Left renal cortex interstitium (tissue), 4 donors: ENCODE measurements at places on chromosomes 13 and 19.

DNA sequence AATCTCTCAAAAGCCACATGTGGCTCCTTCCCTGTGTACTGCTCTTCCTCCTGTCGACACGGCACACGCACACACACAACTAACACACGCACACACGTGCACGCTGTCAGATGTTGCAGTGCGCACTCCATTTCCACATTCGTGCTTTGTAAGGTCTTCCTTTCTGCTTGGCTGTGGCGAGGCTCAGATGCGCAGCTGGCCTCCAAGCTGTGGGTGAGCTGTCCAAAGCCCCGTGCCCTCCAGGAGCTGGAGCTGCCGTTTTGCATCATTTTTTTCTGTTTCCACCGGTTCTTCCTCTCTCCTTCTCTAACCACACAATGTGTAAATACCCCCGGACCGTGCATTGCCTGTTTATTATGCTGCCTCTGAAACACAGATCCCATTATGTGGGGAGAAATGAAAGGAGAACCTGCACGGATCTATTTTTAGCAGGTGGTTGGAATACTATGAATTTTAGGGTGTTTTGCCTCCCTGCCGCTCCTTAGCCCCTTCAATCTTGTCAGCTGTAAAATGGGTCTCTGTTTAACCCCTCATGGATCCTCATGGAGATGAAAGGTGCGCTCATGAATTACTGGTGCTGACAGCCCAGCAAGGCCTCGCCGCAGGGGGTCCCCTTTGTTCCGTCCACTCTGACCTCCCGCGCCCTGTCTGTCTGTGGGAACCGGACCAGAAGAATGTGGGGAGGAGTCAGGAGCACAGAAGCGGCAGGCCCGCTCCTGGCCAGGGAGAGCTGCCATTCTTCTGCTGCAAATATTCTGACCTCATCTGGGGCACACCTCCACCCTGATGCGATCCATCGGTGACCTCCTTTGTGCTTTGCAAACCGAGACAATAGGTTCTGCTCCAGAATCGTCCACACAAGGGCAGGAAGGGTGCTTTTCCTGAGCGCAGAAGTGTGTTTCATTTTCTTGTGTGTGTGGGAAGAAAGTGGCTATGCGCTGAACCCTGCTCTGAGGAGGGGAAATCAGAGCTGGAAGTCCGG is 137.7 kb downstream of the SOX1 start:
- no peak for DNase-seq

- DNase-seq = no peak
Measured at GRCh38 chr13:74922963-74923362, 559.0 kb downstream of the TBC1D4 start.

DNA sequence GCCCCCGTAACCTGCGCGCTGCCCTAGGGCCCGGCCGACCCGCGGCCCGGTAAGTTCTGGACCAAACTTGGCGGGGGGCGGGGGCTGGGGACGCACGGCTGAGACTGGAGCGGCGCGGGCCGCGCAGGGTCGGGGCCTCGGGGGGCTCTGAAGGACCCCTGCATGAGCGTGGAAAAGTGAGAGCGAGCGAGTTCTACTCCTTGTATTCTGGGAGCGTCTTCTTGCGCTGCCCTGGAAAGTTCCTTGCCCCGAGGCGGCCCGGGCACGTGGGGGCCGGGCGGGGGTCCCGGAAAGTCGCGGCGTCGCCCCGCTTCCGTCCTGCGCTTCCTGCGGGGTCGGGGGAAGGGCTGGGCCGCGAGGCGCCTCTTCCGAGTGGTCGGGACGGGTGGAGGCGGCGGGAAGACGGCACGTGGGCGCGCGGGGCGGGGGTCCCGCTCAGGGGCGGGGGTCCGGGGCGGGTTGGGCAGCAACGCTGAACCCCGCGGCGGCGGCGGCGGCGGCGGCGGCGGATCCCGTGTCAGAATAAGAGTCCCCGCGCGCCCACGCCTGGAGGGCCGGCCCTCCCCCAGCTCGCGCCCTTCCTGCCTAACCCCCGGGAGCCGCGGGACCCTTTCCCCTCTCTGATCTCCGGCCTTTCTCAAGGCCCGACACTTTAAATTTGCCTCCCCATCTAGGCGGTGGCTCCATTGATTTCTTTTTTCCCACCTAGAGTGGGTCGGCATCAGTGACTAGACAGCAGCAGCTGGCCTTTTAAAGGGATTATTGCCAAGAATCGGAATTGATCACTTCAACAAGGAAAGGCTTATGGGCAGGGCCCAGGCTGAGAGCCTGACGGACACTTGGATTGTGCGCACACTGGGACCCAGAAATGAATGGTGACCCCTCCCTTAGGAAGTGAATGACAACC is 749 bp downstream of the GATAD2A start:
- no peak for DNase-seq

DNA sequence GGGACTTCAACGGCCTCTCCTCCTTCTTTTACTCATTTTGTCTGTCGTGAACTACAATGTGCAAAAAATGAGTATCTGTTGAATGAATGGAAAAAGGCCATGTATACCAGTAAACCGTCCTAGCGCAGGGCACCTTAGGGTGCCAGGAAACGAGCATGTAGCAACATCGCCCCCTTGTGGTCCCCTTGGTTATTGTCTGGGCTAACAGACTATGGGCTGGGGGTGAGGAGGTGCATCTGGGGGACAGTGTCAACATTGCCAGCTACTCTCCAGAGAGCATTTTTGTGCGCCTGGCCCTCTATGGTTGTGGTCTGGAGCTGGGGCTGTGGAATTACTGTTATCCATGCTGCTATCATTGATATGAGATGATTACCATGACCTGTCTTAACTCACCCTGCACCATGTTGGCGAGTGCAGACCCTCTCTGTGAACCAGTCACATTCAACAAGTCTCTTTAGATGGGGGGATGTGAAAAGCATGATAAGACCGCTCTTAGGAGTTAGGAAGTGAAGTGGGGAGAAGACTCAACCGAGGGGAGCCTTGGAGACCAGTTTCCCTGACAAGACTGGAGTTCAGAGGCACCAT is 22.8 kb upstream of the SIGLEC11 start:
- no peak for DNase-seq

DNA sequence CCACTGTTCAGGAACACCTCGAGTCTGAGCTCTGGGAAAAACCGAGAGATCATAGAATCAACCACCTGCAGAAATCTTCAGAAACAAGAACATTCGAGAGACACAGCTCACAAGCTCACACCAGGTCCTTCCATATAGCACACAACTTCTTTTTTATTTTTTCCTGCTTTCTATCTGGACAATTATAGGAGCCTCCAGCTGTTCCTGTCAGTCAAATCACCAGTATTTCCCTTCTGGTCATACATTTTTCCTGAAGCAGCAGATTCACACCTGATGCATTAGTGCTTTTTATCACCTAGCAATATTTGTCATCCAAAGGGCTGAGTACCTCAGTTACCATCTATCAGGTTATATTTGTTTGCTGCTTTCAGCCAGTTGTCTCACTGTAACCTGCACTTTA is 323.5 kb downstream of the FOXO1 start:
- no peak for DNase-seq

DNA sequence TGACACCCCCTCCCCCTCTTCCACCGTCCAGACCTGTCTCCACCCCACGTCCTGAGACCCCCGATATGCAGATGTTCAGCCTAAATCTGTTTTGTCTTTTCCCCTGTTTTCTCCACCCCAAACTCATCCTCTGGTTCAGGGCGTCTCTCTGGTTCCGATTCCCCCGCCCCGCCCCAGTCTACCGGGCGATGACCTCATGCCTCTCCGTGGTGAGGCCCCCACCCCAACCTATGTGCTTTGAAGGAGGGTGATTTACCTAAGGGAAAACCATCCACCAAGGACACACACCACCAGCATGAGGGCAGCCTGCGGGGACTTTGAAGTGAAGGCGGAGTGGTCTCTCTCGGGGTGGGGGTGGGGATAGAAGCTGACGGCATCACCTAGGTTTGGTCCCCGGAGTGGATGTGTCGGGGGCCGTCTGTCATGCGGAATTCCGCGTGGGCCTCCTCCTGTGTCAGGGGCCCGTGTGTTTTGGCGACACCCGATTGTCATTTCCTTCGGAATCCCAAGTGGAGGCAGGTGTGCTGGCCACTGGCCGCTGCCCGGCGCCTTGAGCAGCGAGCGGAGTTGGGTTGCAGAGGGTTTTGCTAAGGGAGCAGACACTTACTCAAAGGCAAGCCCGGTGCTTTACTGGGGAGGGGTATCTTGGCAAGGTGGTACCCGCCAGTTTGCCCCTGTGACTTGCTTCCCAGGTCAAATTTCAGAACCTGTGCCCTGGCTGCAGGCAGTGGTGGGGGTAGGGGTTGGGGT is 1.4 kb downstream of the FZR1 start:
- no peak for DNase-seq

- DNase-seq = no peak
Measured at GRCh38 chr13:79880818-79881217, 399.9 kb downstream of the NDFIP2 start.

DNA sequence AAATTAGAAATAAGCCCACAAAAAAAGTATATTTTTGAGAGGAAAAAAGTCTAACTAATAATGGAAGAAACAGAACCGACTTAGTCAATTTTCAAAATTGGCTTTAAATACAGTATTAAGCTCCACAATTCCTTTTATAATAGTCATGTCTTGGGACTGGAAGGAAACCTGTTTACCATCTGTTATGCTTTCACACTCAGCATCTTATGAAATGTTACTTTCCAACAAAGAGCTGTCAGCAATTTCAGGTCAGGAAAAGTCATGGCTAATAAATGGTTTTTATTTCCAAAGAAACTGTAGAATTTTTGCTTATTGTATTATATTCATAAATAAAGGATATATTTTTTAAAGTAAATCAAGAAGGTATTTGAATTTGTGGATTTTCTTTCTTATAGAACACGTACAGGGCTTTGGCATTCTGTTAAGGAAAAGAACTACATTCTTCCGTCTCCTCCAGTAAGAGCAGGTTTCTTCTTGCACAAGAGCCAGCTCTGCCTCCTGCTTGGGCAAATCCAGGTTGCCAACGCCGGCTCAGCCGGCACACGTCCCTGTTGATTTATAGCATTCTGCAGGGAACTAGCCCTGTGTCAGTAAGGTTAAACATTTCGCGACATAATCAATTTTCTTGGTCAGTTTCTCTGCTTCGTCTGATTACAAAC is 52.9 kb upstream of the GPR12 start:
- no peak for DNase-seq

DNA sequence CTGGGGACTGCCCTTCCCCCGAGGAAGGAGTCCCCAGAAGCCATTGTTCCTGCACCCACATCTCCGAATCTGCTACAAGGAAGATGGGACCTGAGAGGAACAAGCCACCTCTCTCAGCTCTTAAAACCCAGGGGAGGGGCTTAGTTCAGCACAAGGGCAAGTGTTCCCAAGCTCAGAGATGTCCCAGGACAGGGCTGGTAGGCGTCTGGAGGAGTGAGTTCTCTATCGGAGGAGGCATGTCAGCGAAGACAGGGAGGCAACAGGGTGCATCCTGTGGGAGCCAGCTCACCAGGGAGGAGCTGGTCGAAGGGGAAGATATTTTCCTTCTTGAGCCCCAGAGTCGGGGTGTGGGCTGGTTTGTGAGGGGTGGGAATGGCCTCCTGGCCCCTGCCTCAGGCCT is 54.8 kb downstream of the CELF5 start:
- DNase-seq = no peak

DNA sequence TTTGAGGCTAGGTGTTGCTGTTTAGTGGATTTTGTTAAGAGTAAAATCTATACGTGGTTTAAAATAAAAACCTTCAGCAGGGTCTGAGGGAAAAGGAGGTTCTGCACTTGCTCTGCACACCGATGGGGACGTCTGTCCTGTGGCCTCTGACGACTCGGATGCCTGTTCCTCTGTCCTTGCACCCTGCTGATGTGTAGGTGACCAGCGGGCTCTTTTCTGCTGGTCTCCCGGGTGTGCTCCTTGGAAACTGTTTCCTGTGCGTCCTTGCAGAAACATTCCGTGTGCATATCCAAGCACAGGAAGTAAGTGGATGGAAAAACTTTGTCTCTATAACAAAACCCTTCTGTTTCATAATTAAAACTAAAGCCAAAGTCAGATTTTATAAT is 3.8 kb downstream of the ATP4B start:
- no peak for DNase-seq

- DNase-seq = no peak
Measured at GRCh38 chr13:92716749-92717148, 509.9 kb upstream of the GPC6 start.

DNA sequence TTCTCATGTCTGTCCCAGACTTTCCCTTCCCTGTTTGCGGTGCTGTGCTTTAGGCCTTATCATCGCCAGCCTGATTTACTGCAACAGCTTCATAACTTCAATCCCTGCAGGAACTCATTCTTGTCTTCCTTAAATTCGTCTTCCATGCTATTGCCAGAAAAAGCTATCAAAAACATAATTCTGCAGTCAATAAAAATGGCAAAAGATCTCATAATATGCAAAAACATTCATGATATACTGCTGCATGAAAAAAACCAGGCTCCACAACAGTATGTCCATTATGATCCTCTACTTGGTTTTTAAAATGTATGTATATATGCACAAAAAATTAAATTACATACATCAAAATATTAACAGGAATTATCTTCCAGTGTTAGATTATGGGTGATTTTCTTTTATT is 28.4 kb downstream of the TGDS start:
- no peak for DNase-seq

DNA sequence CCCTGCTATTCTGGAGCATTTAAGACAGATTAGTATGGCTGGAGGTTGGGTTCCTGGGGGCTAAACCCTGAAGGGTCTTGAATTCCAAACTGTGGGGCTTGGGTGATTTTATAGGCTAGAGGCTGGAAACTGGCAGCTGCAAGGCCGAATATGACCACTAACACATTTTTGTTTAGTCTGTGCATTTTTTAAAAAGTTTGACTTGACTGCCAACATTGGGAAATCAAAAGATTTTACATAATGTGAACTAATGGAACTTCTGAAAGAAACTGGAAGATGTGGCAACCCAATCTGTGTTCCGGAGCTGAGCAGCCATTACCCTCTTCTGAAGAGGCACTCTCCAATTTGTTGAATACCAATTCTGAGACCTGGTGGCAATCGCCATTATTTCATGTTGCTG is 5.1 kb downstream of the ZNF784 start:
- DNase-seq = no peak

- DNase-seq = no peak
Measured at GRCh38 chr13:33367171-33367895, 81.8 kb upstream of the STARD13 start.

GRCh38 chr19:12759686-12760085 is 8.1 kb downstream of the BEST2 start:
- no peak for DNase-seq

DNA sequence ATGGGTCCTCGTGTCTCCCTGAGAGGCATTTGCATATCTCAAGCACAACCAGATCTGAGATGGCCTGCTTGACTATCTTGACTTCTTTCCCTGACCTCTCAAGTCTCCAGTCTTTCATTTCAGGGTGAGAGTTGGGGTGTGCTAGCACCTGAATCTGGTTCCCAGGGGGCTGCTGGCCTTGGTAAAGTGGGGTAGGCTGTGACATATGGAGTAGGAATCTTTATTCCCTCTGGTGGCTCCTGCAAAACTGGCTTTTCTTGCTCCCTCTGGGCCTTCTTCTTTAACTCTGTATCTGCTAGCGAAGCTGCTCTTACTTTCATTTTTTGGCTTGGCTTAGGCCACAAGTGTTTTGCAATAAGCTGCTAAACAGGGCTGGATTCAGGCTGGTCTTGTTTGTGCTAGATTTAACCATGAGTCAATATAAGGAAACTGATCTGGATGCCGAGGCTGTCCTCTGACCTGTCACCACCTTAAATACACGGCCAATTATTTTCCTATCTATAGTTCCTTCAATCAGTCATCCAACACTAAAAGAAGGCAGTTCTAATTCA is 42.3 kb downstream of the ZNF493 start:
- DNase-seq = no peak

GRCh38 chr19:40954573-40954972 is 36.5 kb upstream of the CYP2B6 start:
- DNase-seq = no peak
